ENCODE measurements at places on chromosomes 7 and 10. TPM values are rescaled to one million over a fixed set of nuclear protein-coding genes. Genes with fewer than 3 reads are reported as not detected.

The PRPS1L1 gene
- total RNA-seq = not detected

The DDX21 gene
- 60.4 TPM for total RNA-seq

The SPAM1 gene
- total RNA-seq = not detected

The CALML3 gene
- 0.12 TPM for total RNA-seq

The TLX1 gene
- total RNA-seq = not detected

All from hair follicle dermal papilla cell (primary cell).